ENCODE measurements at places on chromosomes 4 and X.

GRCh38 chrX:31847773-31848172, 775.9 kb upstream of the FTHL17 start:
- no peak for DNase-seq

- no peak for DNase-seq
Observed at GRCh38 chr4:143558823-143559756, 45.6 kb downstream of the SMARCA5 start.

GRCh38 chr4:100819505-100819904, 301.7 kb upstream of the EMCN start:
- DNase-seq, result no peak

DNA sequence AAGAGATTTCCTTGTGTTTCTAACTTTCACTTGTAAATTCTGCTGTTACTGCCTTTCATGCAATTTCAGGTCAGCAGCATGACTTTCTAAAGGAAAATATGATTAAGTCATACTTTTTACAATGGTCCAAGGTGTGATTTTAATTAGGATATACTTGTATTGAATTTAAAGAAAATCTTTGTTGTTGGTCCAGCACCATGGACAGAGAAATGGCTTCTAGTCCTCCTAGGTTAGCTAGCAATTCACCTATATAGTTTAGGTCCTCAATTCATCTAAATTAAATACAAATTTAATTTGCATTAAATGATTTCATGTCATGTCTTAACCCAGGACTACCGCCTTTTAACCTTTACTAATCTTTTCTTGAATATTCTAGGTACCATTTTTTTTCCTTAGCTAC, 304.9 kb upstream of the RPS6KA3 start:
- no peak for DNase-seq

DNA sequence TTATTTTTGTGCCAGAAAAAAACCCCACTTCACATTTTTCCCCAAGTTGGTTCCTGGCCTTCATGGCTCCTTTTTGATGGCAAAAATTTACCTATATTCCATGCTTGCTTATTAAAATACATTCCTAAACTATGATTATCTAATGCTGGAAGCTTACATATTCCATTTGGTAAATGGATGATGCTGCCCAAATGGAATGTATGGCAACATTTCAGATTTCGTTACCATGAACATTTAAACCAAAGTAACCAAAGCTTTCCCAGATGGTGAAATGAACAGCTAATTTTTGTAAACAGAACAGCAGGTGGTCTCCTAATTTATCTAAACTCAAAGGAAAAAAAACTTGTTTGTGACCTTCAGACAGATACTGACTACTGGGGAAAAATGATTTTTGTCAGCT, 110.8 kb upstream of the TEX13A start:
- DNase-seq, result no peak

GRCh38 chr4:147923854-147924253, 192.0 kb downstream of the ARHGAP10 start:
- DNase-seq, result no peak

- DNase-seq, result no peak
Observed at GRCh38 chr4:2259036-2259540, 2.8 kb downstream of the MXD4 start.

DNA sequence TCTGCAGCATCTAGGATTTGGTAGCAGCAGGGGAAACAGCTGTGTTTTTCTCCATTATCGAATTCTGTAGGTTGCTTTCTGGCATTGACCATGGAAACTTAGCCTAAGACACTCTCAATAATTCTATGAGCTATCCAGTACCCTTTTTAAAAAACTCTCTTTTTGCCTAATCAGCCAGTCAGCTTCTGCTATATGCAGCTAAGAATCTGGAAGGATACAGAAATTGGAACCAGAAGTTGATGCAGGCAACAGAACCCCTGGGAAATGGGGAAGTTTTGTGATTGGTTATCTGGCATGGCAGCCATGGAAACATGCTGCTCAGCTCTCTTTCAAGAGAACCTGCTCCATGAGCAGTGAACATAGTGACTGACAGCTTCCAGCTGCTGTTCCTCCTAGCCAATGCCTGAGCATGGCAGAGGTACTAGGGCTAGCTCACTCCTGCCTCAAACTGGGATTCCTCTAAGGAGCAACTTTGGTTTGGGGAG, 417.6 kb upstream of the MAOA start:
- DNase-seq, result no peak

- no peak for DNase-seq
Observed at GRCh38 chr4:101028886-101029285, 318.4 kb downstream of the PPP3CA start.

GRCh38 chr4:78567500-78568060, 16.0 kb downstream of the ANXA3 start:
- no peak for DNase-seq

DNA sequence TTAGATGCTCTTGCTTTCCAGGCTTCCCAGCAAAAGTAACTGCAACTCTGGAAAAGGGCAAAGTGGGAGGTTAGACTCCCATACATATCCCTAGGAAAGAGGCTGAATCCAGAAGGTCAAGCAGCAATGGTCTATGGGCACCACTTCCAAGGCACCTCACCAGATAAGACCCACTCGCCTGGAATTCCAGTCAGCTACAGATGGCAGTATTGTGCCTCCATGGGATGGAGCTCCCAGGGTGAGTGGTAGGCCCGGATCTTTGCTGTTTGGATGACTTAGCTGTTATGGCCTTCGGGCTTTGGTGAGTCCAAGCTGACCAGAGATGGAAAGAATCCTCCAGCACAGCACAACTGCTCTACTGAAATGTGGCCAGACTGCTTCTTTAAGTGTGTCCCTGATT, 688.0 kb downstream of the PCDH19 start:
- no peak for DNase-seq

GRCh38 chrX:39456894-39457604, 640.7 kb downstream of the BCOR start:
- DNase-seq, result no peak

DNA sequence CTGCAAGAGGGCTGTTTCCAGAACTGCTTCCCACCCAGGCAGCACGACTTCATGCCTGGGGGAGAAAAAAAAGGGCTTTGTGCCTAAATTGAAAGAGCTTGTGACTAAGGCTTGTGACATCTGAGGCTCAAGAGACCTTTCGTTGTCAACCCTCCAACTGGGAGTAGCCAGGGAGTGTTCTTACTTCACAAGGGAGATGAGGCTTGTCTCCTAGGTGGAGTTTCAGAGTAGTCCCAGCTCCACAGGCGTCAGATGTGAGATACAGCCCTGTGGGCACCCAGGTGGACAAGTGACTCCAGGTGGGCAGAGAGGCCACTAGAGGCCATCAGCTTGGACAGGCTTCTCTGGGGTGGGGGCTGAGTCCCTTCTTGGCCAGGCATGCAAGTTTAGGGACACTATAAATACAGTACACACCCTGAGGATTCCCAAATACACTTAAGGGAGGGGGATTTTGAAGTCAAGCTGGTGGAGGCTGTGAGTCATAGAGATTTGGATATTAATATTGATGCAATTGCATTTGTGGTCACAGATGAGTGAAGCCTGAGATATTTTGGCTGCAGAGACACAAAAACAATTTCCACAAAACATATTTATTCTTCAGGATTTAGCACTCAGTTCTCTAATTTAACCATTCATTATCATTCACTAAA, 40.1 kb upstream of the SETD7 start:
- DNase-seq, result no peak

DNA sequence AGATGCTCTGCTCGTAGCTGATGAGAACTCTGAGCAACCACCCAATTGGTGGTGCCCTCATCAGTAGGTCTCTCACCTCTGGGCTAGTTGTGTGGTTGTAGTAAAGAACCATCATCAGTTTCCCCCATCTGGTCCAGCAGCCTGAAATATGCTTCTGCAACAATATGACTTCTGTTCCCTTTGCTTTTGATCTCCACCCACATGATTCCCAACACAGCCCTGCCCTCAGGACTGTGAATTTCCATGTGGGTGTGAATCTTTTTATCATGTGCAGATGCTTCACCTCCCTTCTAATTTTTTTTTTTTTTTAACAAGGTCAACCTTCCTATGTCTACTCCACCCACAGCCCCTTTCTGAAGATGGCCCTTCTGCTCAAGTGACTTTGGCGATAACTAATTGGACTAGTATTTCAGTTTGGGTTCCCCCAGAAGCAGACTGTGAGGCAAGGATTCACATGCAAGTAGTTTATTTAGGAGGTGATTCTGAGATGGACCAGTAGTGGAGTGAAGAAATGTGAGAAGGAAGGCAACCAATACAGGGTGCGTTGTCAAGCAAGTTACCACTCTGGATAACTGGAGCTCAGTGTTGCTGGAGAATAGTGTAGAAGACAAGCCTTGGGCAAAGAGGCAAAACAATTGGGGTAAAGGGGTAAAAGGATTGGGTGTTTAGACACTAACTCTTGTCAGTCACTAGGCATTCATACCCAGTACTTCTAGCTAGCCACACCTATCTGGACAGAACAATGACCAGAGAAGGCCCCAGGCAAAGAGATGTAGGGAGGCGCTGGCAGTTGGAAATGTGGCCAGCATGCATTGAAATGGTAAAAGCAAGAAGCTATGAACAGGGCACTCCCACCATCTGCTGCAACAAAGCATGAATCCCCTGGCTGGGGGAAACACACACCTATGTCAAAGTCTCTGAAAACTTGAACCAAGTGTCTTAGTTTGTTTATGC, 466.2 kb downstream of the BCOR start:
- DNase-seq, result no peak

GRCh38 chrX:150234126-150234525, 129.0 kb upstream of the MAMLD1 start:
- DNase-seq, result no peak

DNA sequence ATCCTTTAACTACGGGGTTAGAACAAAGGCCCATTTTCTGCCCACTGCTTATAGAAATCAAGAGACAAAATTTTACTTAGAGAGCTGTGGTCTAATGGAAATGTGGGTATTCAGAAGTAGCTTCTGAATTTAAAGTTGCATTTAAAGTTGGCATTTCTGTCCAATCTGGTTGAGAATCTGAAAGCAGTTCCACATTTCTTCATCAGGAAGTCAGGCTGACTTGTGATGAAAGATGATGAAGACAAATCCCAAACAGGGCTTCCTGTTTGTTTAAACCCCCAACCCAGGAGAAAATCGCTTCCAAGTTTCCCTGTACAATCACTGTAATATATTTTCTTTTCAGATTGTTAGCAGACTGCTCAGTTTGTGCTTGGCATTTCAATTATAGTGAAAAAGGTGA, 345.3 kb downstream of the SPRY1 start:
- DNase-seq, result no peak

GRCh38 chrX:74372272-74372671, 49.0 kb upstream of the SLC16A2 start:
- no peak for DNase-seq

- DNase-seq, result no peak
Observed at GRCh38 chr4:39716356-39716755, 18.4 kb downstream of the UBE2K start.

DNA sequence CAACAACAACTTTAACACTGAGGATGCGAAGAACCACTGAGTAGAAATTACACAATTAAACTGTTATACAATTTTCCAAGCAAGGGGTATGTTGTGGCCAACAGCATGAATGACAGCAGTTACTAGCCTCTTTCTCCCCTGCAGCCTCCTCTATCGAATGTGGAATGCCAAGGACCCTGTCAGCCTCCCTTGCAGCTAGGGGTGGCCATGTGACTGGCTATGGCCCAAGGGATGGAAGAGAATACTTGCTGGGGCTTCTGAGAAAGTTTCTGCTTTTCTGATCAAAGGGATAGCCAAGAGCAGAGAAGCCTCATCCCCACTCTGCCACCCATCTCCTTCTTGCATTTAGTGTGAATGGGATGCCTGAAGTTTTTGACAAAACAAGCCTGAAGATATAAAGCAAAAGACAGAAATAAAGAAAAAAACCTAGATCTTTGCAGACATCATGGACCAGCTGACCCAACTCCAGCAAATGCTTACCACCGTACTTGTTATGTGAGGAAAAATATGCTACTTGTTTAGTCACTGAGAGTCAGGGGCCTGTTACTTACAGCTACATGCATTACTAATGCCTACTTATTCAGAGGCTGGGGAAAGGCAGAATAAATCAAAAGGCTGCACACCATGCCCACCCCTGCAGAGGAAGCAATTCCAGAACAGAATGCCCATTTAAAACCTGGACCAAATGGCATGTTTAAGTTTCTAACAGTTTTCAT, 32.0 kb downstream of the DCTD start:
- no peak for DNase-seq
